HepG2 (cell line): ENCODE measurements at places on chromosomes 5 and 9. TPM values are rescaled to one million over a fixed set of nuclear protein-coding genes. Genes with fewer than 3 reads are reported as not detected.

DNA sequence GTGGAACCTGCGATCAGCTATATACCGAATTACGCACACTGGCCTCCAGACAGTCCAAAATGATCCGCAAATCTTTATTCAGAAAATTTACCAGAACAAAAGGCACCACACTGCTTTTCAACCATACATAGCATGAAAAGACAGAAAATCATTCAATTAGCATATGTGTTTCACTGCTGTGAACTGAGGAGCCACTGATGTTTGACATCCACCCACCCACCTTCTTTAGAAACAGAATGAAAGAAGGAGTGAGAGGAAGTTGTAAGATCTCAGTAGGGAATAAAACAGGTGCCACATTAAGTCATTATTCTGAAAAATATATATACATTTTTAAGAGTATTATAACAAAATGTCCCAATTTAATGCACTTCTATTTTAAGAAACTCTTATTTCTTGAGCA lies 156.8 kb downstream of the NFIB start:
- no peaks in the 10 kb centered on the region for H3K36me3 ChIP-seq
- H3K27ac ChIP-seq = no peak overlapping the region
- H3K27me3 ChIP-seq = no peaks in the 10 kb centered on the region
- no peaks in the 10 kb centered on the region for H3K4me1 ChIP-seq
- no peak for DNase-seq
- no peak overlapping the region for H3K4me3 ChIP-seq

GRCh38 chr9:125510980-125511379 lies 196.0 kb downstream of the MAPKAP1 start:
- no peak overlapping the region for H3K27ac ChIP-seq
- DNase-seq = no peak
- H3K4me3 ChIP-seq = no peak overlapping the region
- peaks cover 19% of the 10 kb centered on the region for H3K4me1 ChIP-seq
- H3K27me3 ChIP-seq = no peaks in the 10 kb centered on the region

DNA sequence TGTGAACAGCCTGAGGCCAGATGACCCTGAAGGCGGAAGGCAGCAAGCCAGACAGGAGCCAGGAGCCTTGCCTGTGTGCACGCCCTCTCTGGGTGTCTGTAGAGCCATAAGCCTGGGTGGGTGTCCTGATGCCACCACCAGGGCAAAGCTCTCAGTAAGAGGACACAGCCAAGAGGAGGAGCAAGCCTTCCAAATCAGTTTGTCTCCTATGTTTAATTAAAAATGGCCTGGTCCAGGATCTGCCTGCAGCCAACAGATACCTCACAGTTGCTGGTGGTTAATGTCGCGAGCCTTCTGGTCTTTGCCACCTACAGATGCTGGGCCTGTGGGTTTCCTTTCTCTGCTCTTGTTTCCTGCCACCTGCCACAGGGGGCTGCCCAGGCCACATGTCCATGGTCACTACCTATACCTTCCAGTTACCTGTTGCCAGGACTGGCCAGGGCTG lies 56.9 kb downstream of the SYK start:
- H3K27me3 ChIP-seq = peaks cover 3% of the 10 kb centered on the region
- no peaks in the 10 kb centered on the region for H3K36me3 ChIP-seq
- no peak for DNase-seq

- DNase-seq = no peak
- no peaks in the 10 kb centered on the region for H3K4me1 ChIP-seq
- no peak overlapping the region for H3K27ac ChIP-seq
- H3K27me3 ChIP-seq = no peaks in the 10 kb centered on the region
- no peak overlapping the region for H3K4me3 ChIP-seq
Observed at GRCh38 chr9:14797435-14797834, 74.9 kb upstream of the CER1 start.

- H3K27me3 ChIP-seq = no peaks in the 10 kb centered on the region
- no peak for DNase-seq
- H3K4me1 ChIP-seq = no peaks in the 10 kb centered on the region
- no peak overlapping the region for H3K27ac ChIP-seq
- H3K36me3 ChIP-seq = no peaks in the 10 kb centered on the region
Observed at GRCh38 chr5:131068076-131068475, 97.0 kb downstream of the HINT1 start.

DNA sequence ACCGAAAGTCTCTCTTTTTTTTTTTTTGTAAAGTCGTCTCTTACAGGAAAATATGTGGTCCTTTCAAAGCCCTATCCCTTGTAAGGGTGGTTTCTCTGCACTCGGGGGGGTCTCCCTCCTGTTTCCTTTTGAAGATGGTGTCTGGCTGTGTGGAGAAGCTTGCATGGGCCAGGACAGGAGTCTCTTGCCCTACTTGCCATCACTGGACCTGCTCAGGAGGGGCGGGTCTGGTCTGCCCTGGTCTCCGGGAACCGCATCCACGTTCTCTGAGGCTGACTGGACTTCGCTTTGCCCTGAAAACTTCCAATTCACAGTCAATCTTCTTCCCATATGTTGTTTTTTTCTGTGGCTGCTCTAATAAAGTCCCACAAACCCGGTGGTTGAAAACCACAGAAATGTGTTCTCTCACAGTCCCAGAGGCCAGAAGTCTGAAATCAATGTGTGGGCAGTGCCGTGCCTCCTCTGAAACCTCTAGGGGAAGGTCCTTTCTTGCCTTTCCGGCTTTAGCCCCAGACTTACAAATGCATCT lies 92.9 kb upstream of the IER5L start:
- H3K36me3 ChIP-seq = no peaks in the 10 kb centered on the region
- no peak overlapping the region for H3K27ac ChIP-seq
- no peak overlapping the region for H3K4me3 ChIP-seq
- H3K27me3 ChIP-seq = peaks cover 5% of the 10 kb centered on the region; the same call in 1 of the 2 replicates
- no peak for DNase-seq
- peaks cover 25% of the 10 kb centered on the region for H3K4me1 ChIP-seq

- no peaks in the 10 kb centered on the region for H3K36me3 ChIP-seq
- no peak overlapping the region for H3K4me3 ChIP-seq
- no peaks in the 10 kb centered on the region for H3K4me1 ChIP-seq
- peaks cover 8% of the 10 kb centered on the region for H3K27me3 ChIP-seq
Observed at GRCh38 chr9:131794393-131794792, 54.5 kb upstream of the RAPGEF1 start.

- no peak for DNase-seq
- no peak overlapping the region for H3K27ac ChIP-seq
- no peaks in the 10 kb centered on the region for H3K4me1 ChIP-seq
- H3K27me3 ChIP-seq = 0 out of 3 replicates have a peak, but pooled peaks cover 3% of the 10 kb centered on the region
Observed at GRCh38 chr9:115209601-115210306, 91.8 kb upstream of the TNC start.

DNA sequence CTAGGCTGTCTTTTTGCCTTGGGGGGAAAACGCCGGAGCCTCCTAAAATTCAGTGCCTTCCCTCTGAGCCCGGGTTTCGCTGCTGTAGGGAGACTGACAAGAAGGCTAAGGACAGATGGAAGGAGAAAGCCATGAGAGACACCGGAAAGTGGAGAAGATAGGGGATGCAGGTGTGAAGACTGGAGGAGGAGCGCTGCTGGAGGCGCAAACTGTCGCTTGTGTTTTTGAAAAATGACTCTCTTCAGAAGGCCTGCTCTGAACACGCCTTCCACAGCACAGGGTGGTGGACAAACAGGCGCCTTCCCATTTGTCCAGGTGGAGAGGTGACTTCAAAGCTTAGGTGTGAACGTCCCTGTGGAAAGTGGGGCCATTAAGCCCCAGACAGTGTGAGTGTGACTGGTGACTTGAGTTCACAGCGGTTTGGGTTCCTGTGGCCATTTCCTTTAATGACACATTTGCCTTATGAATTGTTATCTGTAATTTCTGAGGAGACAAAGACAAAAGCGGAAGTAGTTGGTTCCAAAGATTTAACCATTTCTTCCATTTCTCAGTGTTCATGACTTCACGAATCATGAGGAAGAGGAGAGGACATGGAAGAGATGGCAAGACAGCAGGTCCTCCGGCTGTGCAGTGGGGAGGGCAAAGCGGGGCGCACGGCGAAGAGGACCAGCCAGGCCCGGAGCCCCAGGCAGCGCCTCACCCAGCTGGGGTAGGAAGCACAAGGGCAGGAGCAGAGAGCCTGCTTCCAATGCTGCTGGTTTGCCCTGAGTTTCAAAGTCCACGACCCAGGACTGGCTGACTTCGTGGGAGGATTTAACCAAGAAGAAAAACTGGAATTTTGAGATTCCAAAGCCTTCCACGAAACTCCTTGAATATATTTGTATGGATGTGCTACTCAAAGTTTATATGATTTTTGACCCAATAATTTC lies 27.8 kb upstream of the SEMA4D start:
- H3K4me1 ChIP-seq = peaks cover 15% of the 10 kb centered on the region
- H3K27me3 ChIP-seq = no peaks in the 10 kb centered on the region
- H3K27ac ChIP-seq = no peak overlapping the region
- H3K4me3 ChIP-seq = no peak overlapping the region
- no peaks in the 10 kb centered on the region for H3K36me3 ChIP-seq

The NMUR2 gene
- total RNA-seq = not detected in 2 replicates

GRCh38 chr5:63145167-63145566 lies 566.5 kb downstream of the LRRC70 start:
- H3K27ac ChIP-seq = no peak overlapping the region
- H3K27me3 ChIP-seq = no peaks in the 10 kb centered on the region
- H3K4me1 ChIP-seq = no peaks in the 10 kb centered on the region
- no peak overlapping the region for H3K4me3 ChIP-seq
- DNase-seq = no peak
